Cardiac fibroblast (primary cell): ENCODE measurements at places on chromosomes 5 and 9.

GRCh38 chr9:113231701-113232100 is 10.4 kb downstream of the SLC31A1 start:
- DNase-seq, result no peak

- DNase-seq, result no peak
Observed at GRCh38 chr5:173886150-173886549, 2.0 kb upstream of the CPEB4 start.

DNA sequence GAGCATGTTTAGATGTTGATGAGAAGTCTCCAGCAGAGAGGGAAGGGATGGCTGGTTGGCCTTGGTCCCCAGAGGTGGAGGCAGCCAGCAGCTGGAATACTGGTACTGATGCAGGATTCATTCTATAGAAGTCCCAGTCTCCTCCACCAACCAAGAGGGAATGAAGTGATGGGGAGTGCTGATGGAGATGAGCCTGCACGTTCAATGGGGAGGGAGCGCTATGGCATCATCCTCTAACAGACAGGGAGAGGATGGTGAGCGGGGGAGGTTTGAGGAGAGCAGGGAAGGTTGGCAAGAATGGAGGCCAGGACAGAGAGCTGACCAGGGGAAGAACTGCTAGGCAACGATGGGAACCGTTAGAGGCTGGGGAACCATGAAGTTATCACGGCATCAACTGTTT is 159.8 kb upstream of the MVB12B start:
- DNase-seq, result no peak

- DNase-seq, result peak; percentile 90
Observed at GRCh38 chr9:116572095-116572748, 114.9 kb upstream of the TRIM32 start.

DNA sequence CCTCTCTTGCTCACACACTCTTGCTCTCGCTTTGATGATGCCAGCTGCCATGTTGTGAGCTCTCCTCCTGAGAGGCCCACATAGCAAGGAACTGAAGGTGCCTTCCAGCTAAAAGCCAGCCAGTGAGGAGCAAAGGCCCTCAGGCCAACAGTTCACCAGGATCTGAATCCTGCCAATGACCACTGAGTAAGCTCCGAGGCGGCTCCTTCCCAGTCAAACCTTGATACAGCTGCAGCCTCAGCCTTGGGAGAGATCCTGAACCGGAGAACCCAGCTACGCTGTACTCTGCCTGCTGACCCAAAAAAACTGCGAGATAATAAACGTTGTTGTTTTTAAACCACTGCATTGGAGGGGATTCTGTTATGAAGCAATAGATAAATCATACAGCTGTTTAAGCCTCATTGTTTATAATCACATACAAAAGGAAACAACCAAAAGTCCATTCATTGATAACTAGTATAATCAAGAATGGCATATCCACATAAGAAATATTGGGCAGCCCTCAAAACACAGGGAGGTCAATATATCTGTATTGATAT is 49.0 kb upstream of the IFNK start:
- no peak for DNase-seq

GRCh38 chr9:131545003-131545785 is at the start of gene PRRT1B:
TSS of gene PRRT1B (plus strand) at chr9:131545523. CDS start at chr9:131545616, 93 bp downstream.
- DNase-seq, result no peak

DNA sequence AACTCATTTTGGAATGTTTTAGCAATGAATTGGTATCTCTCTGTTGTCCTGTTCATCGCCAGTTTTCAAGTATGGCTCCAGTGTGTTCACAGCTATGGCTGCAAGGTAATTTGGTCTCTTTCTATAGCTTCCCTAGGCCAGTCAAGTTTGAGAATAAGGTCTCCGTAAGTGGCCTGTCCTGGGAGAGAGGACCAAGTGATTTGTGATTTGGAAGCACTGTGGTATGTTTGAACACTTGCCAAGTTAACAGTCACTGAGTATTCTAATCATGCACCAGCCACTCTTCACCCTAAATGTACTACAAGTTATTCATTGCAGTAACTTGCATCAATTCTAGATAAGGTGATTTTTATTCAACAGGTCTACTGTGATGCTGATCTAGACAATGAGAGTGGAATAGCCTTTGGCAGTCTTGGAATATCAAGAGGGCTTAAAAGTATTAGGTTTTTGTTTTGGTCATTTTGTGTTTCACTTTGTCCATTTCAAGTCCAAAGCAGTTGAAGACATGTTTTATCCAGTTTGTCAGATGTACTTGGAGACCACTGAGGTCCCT is 41.1 kb downstream of the G3BP1 start:
- peak; percentile 47 for DNase-seq

DNA sequence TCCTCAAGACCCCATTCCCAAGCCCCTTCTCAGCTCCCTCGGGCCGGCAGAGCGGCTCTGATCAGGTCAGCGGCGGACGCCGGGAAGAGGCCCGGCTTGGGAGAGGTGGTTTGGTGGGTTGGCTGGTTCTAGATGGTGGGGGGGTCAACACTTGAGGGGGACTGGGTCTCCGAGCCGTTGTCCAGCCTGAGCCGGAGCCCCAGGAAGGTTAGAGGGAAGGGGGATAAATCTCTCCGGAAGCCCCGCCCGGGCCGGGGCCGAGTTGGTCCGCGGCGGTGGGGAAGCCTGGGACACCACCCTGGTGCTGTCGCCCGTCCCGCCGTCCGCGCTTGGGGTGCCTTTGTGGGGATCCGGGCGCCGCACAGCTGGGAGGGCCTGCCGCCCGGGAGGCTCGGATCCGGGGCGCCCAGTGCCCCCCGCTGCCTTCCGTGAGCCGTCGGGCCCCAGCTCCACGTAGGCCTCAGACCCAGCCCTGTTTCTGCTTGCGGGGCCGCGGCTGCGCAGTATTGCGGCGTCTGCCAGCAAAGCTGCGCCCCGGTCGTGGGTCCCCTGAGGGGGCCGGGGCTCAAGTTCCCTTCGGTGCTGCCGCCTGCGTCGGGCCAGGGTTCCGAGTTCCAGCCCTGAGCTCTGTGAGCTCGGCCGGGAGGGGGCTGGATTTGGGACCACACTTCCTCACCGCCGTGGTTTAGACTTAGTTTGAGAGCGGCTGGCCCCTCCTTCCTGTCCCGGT is 542 bp upstream of the TRIM52 start:
- DNase-seq, result peak; percentile 78

GRCh38 chr5:52758014-52758413 is 29.7 kb upstream of the ITGA1 start:
- no peak for DNase-seq

GRCh38 chr9:3528451-3528850 is 2.6 kb upstream of the RFX3 start:
- DNase-seq, result no peak

DNA sequence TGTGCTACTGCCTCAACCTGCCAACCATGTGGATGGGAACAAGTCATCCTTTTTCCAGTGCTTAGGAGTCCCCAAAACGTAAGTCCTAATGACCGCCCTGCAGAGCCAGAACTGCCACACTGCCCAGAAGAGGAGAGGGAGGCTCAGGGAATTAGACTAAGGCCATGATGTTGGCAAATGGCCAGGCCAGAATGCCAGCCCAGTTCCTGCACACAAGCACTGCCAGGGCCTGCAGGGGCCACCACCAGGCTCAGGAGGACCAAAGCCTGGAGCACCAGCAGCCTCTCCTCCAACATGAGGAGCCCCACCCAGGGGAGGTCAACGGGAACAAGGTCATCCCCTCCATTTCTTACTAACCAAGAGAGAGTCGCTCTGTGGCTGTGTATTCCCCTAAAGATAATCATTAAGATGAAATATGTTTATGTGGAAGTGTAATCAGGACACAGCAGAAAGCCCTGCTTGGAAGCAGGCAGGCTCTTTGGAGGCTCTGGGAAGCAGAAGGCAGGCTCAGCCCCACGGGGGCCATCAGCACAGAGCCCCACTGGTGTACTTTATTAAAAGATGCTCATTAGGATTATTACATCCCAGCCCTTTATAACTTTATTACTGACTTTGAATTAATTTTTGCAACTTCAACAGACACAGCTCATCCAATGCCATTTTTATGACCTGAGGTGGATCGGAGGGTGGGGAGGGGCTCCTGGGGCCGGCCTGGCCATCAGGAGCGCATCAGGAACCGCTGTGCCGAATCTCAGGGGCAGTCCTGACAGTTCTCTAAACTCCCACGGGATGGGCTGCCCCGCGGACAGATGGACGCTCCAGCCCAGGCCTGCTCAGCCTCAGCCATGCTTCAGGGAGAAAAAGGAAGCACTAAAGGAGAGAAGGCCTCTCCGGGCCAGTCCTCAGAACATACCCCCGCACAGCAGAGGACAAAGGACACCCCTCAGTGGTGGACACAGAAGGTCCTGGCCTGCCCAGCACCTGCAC is 127.0 kb downstream of the ADAMTS2 start:
- no peak for DNase-seq

GRCh38 chr9:99011161-99011709 is 67.5 kb downstream of the COL15A1 start:
- DNase-seq, result peak; percentile 48

DNA sequence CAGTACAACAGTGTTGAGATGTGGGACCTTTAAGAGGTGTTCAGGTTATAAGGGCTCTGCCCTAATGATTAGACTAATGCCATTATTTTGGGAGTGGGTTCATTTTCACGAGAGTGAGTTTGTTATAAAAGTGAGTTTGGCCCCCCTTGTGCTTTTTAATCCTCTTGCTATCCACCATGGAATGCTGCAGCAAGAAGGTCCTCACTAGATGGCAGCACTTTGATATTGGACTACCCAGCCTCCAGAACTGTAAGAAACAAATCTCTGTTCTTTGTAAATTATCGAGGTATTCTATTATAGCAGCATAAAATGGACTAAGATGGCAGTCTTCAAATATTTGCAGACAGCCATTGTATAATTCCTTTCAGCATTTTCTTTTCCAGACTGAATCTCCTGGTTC is 212.4 kb downstream of the LRRC70 start:
- peak; percentile 46 for DNase-seq

- peak; percentile 76 for DNase-seq
Observed at GRCh38 chr5:154593071-154593470, 115.0 kb upstream of the HAND1 start.

DNA sequence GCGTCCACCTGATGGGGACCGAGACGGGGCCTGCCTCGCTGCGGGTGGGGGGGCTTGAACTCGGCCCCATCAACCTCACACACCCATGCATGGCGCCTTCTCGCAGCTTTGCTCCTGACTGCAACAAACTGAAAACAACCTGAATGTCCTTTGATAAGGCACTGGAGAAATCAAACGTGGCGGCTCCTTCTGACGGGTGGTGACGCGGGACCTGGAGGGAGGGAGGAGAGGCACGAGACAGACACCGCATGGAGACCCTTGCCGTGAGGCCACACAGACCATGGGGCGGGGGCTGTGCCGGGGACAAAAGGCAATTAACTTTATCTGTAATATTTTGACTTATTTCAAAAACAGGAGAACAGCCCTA is 48.6 kb downstream of the NACC2 start:
- no peak for DNase-seq

- no peak for DNase-seq
Observed at GRCh38 chr5:90338712-90339372, 70.7 kb downstream of the CETN3 start.

DNA sequence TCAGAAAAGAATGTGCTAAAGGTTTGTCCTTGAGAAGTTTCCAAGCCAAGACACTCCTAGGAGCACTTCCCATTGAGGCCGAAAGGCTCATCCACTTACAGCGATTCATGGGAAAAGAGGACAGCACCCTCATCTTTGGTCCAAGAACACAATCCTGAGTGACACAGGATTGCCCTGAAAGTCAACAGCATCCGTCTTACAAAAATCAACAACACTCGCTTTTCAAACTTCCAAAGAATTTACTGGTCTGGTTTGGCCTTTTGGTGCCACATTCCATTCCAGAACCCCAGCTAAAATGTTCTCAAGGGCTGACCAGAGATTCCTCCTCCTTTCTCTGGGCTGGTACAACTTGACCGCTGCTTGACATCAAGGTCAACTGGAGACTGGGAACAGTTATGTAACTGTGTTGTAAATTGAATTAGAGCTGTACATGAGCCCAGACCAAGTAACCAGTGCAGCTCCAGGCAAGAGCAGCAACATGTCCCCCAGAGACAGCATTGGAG is 415.8 kb upstream of the PIK3R1 start:
- DNase-seq, result peak; percentile 54

DNA sequence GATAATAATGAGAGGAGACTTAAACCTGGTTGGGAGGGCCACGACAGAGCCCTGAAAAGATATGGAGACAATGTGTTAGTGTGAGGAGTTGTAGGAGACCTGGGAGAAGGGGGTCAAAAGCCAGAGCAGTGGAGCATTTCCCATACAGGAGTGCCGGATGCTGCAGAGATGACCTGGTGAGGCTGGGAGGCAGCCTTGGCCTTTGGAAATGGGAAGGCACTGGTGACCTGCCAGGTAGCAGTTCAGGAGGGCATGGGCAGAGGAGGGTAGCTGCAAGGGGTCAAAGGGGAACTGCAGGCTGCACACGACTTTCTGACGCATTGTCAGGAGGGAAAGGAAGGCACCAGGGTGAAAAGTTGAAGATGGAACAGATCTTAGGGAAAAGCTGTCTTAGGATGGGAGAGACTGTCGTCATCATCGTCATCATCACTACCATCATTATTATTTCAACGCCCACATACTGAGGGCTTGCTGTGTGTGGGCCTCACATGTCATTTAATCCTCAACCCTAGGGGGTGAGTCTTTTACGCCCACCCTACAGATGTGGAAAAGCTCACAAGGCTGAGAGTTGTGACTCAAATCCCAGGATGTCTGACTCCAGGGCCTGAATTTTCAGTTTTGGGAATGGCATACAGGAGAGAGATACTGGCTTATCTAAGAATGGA is 13.3 kb downstream of the ARAP3 start:
- no peak for DNase-seq

DNA sequence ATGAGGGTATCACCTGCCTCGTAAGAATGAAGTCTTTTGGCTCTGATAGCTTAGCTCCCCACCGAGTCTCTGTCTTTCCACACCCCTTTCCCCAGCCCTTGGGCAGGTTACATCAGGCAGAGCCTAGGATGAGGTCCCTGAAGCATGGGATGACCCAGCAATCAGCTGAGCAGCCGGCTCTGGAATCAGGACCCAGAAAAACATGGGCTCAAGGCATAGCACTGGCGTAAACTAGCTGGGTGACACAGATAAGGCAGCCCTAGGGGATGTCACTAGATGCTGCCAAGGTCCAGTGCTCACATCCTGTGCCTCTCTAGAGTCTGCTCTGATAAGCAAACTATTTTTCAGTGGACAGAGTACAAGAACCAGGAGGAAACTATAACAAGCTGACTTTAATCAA is 26.6 kb downstream of the IDNK start:
- DNase-seq, result no peak

DNA sequence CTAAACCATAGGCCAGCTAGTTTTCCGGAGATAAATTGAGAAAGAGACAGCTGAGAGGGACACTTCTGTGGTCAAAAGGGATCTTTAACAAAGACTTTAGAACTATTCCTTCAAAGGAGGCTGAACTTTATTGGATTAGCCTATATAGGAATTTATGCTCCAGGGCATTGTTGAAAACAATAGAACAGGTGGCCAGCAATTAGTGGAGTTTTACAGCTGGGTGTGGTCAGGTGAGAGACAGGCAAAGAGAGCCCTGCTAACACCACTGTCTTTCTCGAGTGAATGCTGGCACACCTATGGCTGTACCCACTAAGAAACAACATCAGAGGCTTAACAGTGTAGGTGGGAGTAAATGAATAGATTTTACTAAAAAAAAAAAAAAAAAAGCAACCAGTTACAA is 16.7 kb upstream of the TLR4 start:
- DNase-seq, result no peak
